ENCODE measurements at places on chromosomes 11 and 22. TPM values are rescaled to one million over a fixed set of nuclear protein-coding genes. Genes with fewer than 3 reads are reported as not detected.
A peak's percentile ranks its signal among the peaks of the same experiment; 100 is the strongest.

DNA sequence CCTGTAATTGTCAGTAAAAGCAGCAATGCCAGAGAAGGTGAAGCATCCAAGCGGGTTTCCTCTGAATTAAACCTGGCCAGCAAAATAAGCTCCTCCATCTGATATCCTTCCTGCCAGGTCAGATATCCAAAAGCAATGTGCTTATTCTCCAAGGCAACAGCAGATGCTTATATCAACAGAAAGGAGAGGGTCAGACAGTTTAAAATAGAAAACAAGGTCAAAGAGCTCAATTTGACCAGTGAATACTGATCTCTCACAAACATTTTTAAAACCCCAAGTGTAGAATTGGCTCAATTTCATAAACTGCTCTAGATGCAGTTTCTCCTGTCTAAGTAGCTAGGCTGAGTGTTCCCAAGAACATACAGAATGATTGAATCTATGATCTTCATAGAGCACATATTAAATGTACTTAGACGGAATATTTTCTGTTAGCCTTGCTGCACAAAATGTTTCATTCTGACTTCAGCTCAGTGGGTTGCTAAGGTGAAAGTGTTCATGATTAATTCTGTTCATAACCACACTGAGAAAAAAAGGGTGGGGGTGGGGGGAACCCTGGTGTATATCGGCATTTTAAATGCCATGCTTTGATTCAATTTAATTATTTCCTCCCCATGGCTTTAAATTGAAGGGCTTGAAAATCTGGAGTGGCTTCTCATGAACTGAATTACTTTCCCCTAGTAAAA lies 174.2 kb upstream of the ARHGAP20 start:
- peak; percentile 26 for DNase-seq

DNA sequence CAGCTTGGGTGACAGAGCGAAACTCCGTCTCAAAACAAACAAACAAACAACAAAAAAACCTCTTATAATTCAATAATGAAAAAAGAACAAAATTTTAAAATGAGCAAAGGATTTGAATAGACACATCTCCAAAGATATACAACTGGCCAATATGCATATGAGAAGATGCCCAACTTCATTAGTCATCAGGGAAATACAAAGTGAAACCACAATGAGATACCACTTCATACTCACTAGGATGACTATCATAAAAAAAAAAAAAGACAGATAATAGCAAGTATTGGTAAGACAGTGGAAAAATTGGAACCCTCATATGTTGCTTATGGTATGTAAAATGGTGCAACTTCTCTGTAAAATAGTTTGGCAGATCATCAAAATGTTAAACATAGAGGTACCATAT lies 28.7 kb upstream of the BARX2 start:
- no peak for DNase-seq

- DNase-seq: peak; percentile 48
Observed at GRCh38 chr22:27574002-27574366, 227.6 kb downstream of the MN1 start.

Gene SLC37A4
- total RNA-seq: 5.5 TPM

Gene C11orf65
- total RNA-seq: 1.5 TPM

- DNase-seq: no peak
Observed at GRCh38 chr11:92638678-92639077, 330.8 kb upstream of the MTNR1B start.

GRCh38 chr11:73184953-73185671 lies 33.0 kb upstream of the P2RY2 start:
- DNase-seq: no peak

Gene C11orf87
- 0.69 TPM for total RNA-seq

- DNase-seq: no peak
Observed at GRCh38 chr11:120789391-120789790, 234.5 kb upstream of the TBCEL start.

DNA sequence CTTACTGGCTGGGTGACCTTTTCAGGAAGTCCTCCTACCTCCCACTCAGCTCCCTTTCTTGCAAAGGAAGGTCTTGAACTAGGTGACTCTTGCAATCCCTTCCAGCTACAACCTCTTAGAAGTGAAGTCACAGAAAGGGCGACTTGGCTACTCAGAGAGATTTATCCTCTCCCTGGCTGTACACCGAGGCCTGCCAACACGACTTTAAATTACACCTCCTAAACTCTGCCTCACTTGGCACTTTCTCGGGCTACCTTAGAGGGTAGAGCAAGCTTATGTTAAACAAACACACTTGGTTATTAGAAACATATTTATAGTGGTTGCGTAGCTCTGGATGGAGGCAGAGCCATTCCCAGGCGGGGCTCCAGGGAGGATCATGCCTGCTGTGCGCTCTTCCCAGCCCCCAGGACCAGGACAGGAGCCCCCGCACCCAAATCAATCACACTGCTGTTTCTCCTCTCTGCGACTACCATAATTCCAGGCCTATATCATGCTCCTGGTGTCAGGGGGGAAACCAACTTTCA lies 358.4 kb downstream of the BUD13 start:
- DNase-seq: no peak

DNA sequence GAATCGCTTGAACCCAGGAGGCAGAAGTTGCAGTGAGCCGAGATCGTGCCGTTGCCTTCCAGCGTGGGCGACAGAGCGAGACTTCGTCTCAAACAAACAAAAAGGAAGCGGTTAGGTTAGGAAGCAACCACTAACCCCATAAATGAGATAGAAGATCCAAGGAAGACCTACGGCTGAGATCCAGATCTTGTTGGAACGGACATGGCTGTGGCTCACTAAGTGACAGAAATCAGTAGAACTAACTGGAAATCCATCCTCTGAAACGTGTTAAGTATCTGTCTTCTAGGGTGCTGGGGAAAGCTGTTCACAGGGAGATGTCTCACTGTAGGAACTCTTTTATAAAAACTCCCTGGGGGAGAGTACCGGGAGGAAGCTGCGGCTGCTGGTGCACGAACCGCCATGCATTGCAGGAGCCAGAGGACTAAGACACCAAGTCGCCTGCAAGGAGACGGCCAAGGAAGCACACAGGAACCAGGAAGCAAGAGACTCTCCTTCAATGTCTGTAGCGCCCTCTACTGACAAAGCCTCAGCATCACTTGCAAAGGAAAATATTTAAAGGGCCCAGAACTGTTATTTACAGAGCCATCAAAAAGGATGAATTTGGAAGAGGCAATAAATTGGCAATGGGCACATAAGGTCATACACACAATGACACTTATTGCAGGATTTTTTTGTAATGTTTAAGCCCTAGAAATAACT lies 16.9 kb upstream of the SPTY2D1 start:
- DNase-seq: no peak

- DNase-seq: no peak
Observed at GRCh38 chr22:43183496-43184277, 3.2 kb downstream of the TTLL12 start.

Gene KCNQ1OT1
- total RNA-seq: 12.0 TPM
